Activated CD4-positive, alpha-beta T cell treated with anti-CD3 and anti-CD28 coated beads for 48 hours (primary cell): ENCODE measurements at places on chromosomes 11 and 22.

GRCh38 chr11:36053281-36053680 is 109.4 kb downstream of the LDLRAD3 start:
- DNase-seq, result no peak

DNA sequence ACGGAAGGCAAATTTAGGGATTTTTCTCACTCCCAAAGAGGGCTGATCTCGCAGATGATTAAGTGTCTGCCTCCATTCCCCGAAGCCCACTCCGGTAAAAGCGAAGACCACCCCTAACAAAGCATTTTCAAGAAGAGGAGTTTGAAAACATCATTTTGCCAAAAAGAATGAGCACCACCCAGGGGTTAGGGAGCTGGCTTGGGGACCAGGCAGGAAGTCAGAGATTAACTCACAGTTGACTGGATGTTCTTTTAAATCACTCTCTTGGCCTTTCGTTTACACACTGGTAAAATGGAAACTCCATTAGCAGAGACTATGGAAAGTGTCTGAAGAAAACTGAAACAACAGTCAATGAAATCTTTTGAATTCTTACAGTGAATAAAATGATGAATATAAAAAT is 7.9 kb upstream of the TRIM44 start:
- DNase-seq, result no peak

GRCh38 chr11:64008914-64009633 is 22.8 kb downstream of the OTUB1 start:
- DNase-seq, result no peak

DNA sequence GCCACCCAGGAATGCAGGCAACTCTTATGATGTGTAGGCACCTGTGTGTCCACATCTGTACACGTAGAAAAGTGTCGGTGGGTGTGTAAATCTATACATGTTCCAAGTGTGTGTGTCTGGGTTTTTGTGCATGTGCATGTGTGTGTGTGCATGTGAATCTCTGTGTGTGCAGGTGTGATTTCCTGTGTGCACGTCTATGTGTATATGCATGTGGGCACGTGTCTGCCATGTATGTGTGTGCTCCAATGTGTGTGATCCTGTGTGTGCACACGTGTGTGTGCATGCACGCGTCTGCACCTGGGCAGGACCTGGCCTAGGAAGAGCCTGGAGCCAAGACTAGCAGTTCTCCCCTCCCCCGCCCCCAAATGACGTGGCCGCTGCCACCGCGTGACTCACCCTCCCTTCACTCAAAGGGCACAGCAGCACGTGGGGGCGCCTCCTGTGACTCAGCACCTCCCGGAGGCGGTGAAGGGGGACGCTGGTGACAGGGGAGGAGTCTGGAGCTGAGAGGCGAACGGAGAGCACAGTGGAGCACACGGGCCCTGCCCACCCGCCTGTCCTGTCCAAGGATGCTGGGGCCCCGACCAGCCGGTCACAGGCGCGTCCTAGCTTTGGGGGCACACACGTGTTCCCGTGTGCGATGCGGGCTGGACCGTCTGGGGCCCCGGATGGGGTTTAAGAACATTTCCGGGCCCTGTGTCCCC is 10.1 kb downstream of the PIM3 start:
- DNase-seq, result peak; percentile 98

DNA sequence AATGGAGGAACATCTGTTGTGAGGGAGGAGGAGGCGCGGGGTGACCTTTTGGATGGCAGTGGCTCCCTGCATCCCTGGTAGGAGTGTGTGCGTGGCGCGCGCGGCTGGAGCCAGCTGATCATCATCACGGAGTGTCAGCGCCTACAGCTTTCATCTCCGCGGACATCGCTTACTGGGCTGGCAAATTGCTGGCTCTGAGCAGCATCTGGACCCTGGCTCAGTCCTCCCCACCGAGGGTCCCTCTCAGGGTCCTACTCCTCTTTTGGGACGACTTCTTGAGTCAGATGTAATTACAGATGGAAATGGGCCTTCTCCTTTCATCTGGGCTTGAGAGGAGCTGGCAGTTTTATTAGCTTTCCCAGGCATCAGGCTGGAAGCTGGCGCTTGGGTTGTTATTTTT is 85.3 kb downstream of the CACNA1I start:
- no peak for DNase-seq

DNA sequence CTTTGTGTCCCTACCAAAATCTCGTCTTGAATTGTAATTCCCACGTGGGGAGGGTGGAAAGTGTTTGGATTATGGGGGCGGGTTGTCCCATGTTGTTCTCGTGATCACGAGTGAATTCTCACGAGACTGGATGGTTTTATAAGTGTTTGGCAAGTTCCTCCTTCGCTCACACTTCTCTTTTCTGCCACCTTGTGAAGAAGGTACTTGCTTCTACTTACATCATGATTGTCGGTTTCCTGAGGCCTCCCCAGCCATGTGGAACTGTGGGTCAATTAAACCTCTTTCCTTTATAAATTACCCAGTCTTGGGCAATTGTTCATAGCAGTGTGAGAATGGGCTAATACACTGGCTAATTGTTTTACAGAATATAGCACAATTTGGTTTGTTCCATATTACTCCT is 326.3 kb downstream of the GRM5 start:
- DNase-seq, result no peak

GRCh38 chr11:126378763-126379162 is 23.3 kb downstream of the ST3GAL4 start:
- DNase-seq, result no peak

GRCh38 chr22:38731703-38732161 is 24.1 kb downstream of the SUN2 start:
- DNase-seq, result no peak

DNA sequence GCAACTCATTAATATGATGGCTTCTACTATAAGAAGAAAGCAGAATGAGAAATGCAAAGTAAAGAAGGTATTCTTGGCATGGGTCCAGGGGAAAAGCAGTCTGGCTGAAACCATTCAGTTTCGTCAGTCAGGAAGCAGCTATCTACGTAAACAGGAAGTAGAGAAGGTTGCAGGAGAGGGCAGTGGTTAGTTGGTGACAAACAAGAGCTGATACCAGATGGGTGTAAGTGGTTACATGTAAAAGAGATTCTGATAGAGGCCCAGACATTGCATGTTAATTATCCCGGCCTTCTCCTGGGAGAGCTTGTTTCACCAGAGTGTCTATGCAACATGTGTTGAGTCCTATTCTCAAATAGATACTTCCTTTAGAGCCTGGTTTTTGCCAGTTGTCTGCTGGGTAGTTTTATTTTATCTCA is 58.4 kb upstream of the PSMA1 start:
- peak; percentile 38 for DNase-seq

DNA sequence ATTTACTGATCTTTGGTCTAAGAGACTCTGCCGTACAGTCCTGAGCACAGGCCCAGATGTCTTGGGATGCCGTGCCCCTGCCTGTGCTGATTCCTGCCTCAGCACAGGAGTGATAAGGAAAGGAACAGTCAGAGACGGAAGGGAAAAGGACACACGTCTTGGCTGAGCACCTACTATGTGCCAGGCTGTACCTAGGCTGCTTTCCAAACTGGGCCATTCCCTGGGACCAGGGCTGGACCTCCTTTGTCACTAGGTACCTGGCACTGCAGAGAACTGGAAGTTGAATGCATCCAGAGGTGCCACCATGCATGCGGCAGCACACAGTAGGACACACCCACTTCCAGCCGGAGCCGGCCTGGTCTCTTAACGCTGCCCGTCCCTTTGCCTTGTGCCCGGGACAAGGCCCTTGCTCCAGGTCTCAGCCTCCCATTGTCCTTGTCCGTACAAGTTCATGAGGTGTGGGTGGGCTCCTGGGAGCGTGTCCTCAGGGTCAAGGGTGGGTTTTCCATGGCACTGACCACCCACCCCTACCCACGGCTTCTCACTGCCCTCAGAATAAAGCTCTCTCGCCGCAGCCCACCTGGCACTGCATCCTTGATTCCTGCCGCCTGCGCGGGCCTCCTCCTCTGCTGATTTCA is 1.1 kb upstream of the SSTR3 start:
- DNase-seq, result no peak

DNA sequence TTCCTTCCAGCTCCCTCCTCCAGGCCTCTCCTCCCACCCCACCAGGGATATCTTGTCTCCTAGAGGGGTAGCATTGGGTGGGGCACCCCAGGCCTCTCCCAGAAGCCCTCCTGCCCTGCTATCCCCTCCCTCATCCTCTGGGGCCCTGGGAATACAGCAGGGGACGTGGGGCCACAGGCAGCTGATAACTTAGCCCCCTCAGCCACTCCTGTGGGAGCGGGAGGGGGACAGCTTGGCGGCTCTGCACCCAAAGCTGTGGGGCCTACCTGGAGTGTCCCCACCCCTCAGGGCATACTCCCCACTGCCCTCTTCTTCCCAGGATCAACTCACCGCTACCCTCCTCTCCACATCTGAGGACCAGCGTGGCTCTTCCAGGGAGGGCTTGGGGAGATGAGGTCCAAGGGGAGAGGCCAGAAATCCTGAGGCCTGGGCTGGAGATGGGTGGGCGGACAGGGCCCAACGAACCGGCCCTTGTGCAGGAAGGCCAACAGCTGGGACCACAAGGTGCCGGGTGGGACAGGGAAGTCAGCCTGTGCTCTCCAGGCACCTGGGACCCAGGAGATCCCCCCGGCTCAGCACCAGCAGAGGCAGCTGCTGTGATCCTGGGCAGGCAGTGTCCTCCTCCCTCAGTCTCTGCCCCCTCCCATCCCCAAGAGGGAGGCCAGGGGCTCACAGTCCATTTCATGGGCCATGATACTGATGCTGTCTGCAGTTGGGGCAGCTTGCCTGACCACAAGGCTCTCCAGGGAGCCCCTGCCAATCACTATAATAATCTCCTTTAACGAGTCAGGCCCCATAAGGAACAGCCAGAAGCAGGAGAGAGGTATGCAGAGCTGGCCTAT is 23.2 kb downstream of the NEAT1 start:
- no peak for DNase-seq

GRCh38 chr22:50691521-50691920 is 18.9 kb downstream of the SHANK3 start:
- DNase-seq, result peak; percentile 63

DNA sequence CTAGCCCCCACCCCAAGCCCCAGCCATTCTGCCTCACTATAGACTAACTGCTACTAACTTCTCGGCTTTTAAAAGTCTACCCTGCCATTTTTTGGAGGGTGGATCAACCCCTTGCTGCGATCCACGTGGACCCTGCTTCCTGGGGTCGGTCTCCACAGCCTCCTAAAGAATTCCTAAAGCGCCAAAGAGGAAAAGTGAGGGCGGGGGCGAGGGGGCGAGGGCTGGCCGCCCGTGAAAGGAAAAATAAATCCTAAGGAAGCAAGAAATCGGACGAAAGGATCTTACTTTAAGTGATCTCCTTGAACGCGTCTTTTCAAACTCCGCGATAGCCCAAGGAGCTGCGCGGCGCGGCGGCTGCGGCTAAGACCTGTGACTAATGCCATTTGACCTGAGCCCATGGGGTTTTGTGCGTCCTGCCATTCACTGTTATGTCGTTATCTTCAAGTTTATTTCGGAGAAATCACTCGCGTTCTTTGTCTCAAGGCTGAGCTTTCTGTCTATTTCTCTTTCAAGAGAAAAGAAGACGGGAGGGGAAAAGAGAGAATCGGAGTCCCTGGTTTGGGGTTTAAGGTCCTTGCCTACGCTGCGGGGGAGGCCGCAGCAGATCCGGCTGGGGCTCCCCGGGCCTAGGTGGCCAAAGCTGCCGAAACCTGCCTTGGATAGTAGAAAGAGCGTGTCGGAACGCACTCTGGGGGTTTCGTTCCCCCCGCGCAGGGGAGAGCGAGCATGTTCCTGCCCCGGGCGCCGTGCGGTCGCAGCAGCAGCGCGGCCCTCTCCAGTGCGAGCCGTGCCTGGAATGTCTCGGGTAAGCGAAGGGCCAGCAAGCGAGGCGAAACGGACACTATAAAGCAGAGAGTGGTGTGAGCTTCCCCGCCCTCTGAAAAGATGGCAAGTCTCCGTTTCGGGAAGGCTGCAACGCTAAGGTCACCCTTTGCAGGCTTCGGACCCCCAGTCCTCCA is 2.8 kb upstream of the DBX1 start:
- DNase-seq, result peak; percentile 53

GRCh38 chr11:72738199-72739141 is 13.7 kb downstream of the ARAP1 start:
- no peak for DNase-seq

DNA sequence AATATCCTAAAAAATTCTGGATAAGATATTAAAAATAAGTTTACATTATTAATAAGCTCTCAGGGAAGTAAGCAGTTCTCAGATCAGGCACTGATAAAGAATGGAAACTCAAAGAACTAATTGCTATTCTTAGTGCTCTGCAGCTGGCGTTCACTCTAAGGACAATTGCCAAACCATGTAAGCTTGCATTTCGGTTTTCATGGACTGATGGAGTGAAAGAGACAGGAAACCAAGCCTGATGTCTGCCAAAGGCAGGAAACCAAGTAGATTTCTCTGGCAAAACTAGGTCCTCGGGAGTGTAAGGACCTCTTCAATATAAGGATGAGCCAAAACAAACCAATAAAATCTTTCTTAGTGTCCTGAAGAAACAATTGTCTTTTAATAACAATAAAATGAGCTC is 355.2 kb downstream of the RAB38 start:
- DNase-seq, result no peak

DNA sequence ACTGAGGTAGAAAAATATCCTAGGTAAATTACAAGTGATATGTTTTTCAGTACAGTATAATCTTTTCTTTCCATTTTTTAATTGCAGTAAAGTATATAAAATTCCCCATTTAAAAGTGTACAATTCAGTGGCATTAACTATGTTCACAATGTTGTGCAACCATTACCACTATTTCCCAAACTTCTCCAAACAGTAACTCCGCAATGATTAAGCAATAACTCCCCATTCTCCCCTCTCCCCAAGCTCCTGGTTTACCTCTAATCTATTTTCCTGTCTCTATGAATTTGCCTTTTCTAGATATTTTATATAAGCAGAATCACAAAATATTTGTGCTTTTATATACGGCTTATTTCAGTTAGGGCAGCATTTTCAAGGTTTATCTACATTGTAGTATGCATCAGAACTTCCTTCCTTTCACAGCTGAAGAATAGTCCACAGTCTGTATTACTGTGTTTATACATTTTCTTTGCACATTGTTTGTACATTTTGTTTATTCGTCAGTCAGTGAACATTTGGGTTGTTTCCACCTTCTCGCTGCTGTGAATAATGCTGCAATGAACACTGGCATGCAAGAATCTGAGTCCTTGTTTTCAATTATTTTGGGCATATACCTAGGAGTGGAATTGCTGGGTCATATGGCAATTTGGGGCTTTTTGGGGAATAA is 110.7 kb downstream of the RPL27A start:
- DNase-seq, result no peak

DNA sequence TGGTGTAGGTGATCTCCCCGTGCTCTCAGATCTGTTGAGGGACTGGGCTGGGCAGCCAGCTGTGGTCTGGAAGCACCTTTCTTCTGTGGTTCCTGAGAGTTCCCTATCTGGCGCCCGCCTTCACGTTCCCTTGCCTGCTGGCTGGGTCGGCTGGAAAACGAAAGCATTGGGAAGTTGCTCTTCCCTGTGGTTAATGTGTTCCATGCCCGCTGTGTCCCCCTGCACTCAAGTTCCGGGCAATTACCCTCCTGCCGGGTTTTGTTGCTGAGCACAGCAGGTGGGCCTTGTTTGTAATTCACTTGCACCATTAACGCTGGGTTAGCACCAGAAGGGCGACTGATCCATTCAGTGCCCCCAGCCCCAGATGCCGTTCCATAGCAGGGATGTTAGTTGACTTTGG is 134.1 kb downstream of the GRIK4 start:
- no peak for DNase-seq
